HTR-8/SVneo (cell line): ENCODE measurements at places on chromosomes 12 and 14.
A peak's percentile ranks its signal among the peaks of the same experiment; 100 is the strongest.

DNA sequence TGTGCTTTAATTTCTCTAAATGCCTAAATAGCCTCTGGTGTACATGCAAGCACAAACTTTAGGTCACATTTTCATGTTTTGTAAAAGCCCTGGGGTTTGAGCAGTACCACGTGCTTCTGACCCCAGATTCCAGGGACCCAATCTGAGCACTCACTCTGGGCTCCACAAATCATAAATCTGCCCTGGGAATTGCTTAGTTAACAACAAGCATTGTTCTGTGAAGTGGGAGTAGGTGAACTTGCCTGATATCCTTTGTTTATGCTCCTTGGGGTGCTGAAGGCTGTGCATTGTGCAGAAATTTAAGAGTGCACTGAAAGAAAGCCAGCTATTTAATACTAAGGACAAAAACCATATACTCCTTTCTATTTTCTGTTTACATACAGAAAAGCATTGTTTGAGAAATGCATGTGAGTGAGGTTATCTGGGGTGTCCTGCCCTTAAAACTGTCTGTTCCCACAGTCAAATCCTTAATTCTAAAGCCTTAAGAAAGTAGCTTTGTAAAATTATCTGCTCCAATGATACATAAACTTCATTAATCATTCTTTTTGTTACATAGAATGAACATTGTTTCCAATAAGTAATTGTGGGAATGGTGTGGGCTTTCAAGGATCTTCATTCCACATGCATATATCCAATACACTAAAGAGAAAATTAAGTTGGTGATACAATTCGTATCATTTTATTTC lies 258.6 kb upstream of the NPAS3 start:
- no peak for DNase-seq

- DNase-seq, result no peak
Observed at GRCh38 chr14:68131907-68132306, 312.3 kb downstream of the RAD51B start.

- no peak for DNase-seq
Observed at GRCh38 chr12:65526311-65526710, 247.8 kb downstream of the MSRB3 start.

GRCh38 chr14:53055003-53055402 lies 98.1 kb downstream of the DDHD1 start:
- DNase-seq, result peak; percentile 55

GRCh38 chr12:70661466-70662161 lies 24.4 kb upstream of the PTPRB start:
- peak; percentile 48 for DNase-seq

GRCh38 chr12:131963381-131963780 lies 13.6 kb downstream of the EP400 start:
- DNase-seq, result no peak
